NCI-H2081 (cell line): ENCODE measurements at places on chromosomes 12 and 14.
A peak's percentile ranks its signal among the peaks of the same experiment; 100 is the strongest.

GRCh38 chr12:59678759-59679411, 83.1 kb downstream of the SLC16A7 start:
- no peak for DNase-seq

- DNase-seq, result no peak
Observed at GRCh38 chr14:21999402-21999801, 325.8 kb upstream of the OR4E1 start.

- DNase-seq, result peak; percentile 50
Observed at GRCh38 chr14:71103662-71104484, 196.6 kb downstream of the PCNX1 start.

DNA sequence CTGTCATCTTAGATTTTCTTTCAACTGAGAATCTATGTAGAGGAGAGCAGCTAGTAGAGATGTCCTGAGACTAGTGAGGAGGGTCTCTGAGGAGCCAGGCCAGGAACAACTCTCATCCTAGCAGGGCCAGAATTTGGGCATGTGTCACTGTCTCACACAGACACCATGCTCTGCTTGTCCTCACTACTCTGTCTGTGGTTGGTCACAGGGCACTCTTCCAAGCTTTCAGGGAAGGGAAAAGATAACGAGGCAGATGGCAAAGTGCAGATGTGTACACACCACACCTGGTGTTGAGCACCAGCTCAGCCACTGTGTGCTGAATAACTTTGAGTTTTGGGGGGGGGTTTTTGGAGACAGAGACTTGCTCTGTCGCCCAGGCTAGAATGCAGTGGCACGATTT, 2.5 kb downstream of the SSPN start:
- no peak for DNase-seq

DNA sequence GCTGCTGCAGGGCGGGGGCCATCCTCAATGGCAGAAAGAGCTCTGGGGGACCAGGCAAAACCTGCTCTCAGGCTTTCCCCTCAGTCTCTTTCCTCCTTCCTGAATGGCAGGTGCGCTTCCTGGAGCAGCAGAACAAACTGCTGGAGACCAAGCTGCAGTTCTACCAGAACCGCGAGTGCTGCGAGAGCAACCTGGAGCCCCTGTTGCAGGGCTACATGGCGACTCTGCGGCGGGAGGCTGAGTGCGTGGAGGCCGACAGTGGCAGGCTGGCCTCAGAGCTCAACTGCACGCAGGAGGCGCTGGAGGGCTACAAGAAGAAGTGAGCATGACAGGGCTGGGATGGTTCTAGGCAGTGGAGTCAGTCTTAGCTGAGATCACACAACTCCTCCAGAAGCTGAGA, 22.9 kb upstream of the KRT83 start:
- no peak for DNase-seq

- DNase-seq, result no peak
Observed at GRCh38 chr12:30980955-30981662, 54.6 kb downstream of the TSPAN11 start.

- no peak for DNase-seq
Observed at GRCh38 chr14:66900719-66901118, 288.5 kb upstream of the GARIN2 start.

GRCh38 chr14:85317491-85318021, 212.4 kb upstream of the FLRT2 start:
- no peak for DNase-seq

GRCh38 chr14:52694761-52695480, 437 bp downstream of the ERO1A start:
- no peak for DNase-seq

- DNase-seq, result no peak
Observed at GRCh38 chr12:48266826-48267225, 63.7 kb upstream of the OR10AD1 start.

DNA sequence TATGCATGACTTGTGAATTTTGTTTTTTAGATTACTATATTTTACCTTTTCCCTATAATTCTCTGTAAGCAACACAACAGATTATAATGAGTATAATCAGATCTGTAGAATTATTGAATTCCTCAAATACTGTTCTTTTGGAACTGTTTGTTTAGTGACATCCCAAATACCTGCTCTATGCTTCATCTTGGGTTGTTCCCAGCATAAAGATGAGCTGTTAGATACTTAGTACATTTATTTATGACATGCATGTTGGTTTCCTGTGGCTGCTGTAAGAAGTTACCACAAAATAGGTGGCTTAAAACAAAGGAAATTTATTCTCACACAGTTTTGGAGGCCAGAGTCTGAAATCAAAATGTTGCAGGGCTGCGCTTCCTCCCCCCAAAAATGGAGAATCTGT, 78.4 kb downstream of the PTPRR start:
- no peak for DNase-seq

DNA sequence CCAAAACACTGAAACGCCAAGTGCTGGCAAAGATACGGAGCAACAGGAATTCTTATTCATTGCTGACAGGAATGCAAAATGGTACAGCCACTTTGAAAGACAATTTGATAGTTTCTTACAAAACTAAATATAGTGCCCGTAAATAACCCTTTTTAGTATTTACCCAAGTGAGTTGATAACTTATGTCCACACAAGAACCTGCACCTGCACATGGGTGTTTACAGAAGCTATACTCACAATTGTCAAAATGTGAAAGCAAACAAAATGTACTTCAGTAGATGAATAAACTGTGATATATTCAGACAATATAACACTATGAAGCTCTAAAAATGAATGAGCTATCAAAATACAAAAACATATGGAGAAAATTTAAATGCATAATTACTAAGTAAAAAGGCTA, 86.6 kb downstream of the ATXN7L3B start:
- DNase-seq, result peak; percentile 35

DNA sequence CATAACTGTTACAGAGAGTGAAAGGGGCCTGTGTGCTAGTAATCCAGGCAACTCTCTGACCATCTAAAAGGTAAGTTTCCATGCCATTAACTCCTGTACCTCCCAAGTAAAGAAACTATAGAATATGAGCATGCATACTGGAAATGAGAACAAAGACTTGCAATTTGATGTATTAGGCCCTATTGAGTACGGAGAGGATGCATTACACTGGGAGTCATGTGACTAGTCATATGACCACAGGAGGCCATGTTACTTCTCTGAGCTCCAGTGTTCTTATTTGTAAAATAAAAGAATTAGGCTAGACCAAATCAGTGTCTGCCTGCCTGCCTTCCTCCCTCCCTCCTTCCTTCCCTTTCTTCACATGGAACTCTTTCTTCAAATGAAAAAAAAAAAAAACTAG, 440.1 kb upstream of the CCDC196 start:
- no peak for DNase-seq

GRCh38 chr12:49554266-49554665, 13.7 kb downstream of the MCRS1 start:
- DNase-seq, result no peak

GRCh38 chr12:75704208-75704607, 192.8 kb upstream of the KRR1 start:
- no peak for DNase-seq

DNA sequence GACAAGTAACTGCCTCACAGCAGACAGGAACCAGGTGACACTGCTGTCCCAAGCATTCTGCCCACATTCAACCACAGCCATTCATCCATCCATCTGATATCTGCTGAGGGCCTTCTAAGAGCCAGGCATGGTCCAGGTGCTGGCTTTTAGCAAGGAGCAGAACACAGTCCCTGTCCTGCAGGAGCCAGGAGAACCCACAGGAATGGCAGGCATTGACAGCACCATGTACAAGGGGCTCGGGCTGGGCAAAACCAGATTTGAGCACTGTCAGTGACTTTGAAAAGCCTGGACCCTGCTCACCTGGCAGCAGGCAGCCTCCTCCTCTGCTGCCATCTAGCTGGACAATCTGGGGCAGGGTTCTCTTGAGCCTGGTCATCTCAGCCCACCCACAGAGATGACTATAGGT, 137.0 kb downstream of the ZFP36L1 start:
- no peak for DNase-seq

- DNase-seq, result no peak
Observed at GRCh38 chr14:31560759-31561154, 447 bp upstream of the NUBPL start.

DNA sequence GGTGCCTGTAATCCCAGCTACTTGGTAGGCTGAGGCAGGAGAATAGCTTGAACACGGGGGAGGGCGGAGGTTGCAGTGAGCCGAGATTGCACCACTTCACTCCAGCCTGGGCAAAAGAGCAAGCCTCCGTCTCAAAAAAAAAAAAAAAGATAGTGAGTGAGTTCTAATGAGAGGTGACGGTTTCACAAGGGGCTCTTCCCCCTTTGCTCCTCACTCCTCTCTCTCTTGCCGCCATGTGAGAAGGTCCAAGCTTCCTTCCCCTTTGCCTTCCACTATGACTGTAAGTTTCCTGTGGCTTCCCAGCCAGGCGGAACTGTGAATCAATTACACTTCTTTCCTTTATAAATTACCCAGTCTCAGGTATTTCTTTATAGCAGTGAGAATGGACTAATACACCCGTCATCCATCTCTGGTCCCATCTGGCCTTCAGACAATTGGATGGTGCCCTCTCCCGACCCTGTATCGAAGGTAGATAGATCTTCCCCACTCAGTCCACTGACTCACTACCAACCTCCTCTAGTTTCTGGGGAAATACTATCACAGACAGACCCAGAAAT, 27.0 kb upstream of the RCOR1 start:
- DNase-seq, result no peak

GRCh38 chr12:57607958-57608663, 3.1 kb upstream of the ARHGEF25 start:
- no peak for DNase-seq

GRCh38 chr14:72781561-72782508, 112.1 kb downstream of the DPF3 start:
- no peak for DNase-seq

DNA sequence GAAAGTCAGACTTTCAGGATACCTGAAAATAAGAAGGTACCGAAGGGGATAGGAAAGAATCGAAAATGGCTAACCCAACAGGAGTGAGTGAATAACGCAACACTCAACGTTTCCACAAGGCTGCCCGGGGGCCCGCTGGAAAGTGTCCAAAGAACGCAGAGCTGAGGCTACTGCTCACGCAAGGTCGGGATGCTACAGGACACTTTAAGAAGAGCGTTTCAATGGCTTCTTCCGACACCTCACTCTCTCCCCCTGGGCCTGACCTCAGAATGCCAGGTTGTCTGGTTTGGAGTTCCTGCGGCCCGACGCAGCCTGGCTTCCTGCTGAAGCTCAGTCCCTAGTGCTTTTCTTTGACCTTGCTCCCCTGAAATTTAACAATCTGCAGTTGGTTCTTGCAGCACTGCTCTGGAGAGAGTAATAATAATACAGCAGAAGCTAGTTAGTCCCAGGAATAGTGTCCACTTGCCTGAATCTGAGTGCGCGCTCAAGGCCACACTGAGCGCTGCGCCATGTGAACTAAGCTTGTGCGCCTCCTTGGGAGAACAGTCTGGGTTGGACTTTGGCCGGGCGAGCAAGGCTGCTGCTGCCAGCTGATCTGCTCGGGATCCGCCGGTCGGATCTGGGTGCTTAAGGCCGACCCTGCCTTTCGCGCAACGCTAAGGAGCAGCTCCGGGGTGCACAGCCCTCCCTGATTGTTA, 2.0 kb upstream of the ALX1 start:
- no peak for DNase-seq

DNA sequence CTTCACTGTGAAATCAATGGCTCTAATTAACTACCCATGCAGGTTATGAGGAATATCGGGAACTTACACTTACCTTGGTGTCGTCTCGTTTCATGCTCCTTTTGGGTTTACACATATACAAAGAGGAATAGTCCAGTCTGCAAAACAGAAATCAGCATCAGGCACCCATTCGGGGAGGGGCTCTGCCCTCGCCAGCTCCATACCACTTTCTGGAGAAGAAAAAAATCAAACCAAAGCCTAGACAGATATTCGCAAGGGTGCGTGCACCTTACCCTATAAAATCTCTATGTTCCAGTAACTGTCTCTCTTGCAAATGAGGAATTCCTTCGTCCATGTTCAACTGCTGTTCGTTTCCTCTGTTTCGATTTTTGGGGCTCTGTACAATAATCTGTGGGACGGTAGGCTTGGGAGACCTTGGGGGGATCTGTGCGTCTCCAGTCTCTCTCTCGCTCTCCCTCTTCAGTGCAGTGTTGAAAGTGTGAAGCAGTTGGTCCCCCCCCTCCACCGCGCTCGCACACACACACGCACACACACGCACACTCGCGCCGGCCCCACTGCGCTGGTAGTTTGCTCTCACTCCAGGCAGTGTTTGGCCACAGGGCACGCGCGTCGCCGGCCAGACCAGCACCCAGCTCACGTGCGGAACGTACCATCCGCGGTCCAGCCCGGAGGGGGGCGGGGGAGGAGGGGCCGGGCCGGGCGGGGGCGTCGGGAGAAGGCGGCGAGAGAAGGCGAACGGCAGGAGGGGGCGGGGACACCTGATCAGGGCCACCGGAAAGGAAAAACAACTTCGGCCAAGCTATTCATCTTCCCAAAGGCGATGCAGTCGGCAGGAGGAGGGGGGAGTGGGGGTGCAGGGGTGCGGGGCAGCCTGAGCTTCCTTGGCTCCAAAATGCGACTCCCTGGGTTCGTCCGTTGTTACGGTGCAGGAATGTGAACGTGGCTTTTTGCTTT, at the start of gene BHLHE41:
Gene BHLHE41, minus strand, starts transcription at position 592 of the 954 bp plus-strand sequence. Its CDS starts 258 bp downstream, at position 334.
- DNase-seq, result no peak

DNA sequence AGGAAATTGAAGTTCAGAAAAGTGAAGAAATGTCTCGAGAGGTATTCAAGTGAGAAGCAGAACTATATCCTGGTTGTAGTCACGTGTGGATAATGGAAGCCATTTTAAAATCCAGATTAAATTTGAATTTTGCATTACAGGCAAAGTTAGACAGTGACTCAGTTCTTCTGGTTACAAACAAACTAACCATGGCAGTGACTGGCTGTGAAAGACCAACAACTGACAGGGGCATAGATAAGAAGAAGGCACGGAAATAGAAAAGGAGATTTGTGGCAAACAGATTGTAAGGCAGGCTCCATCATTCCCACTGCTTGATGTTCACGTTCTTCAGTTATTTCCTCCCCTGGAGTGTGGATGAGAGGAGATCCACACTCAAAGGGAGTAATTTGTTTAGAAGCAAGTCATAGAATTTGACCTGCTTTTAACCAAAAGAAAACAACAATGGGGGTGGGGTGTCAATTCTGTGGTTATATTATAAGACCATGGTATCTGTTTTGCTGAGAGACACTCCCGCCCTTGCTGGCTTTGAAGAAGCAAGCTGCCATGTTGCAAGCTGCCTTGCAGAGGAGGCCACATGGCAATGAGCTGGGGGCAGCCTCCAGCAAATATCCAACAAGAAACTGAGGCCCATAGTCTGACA, 795.3 kb downstream of the VRK1 start:
- DNase-seq, result no peak

- DNase-seq, result no peak
Observed at GRCh38 chr14:68695326-68695768, 97.5 kb downstream of the ZFP36L1 start.

DNA sequence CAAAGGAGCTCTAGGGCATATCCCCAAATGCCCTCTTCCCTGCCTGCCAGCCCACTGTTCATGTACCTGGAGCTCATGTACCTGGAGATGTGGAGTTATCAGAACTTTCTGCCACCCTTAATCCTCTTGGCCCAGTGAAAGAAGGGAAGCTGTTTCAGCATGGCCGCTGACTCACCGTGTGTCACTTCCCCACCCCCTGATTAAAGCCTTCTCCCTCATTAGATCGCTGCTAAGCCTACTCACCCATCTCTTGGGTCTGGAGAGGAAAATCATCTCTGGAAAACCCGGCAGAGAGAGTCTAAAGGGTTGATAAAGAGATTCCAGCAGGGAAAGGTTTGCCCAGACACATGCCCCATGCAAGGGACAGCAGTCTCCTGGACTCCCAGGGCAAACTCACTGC, 4.5 kb upstream of the LTBP2 start:
- no peak for DNase-seq
